Activated T-helper 1 cell treated with Interleukin-2 at 50 U/mL for 16 hours (primary cell): ENCODE measurements at places on chromosomes 5 and 9.

GRCh38 chr5:124741711-124742496, 4.5 kb downstream of the ZNF608 start:
- DNase-seq, result no peak

DNA sequence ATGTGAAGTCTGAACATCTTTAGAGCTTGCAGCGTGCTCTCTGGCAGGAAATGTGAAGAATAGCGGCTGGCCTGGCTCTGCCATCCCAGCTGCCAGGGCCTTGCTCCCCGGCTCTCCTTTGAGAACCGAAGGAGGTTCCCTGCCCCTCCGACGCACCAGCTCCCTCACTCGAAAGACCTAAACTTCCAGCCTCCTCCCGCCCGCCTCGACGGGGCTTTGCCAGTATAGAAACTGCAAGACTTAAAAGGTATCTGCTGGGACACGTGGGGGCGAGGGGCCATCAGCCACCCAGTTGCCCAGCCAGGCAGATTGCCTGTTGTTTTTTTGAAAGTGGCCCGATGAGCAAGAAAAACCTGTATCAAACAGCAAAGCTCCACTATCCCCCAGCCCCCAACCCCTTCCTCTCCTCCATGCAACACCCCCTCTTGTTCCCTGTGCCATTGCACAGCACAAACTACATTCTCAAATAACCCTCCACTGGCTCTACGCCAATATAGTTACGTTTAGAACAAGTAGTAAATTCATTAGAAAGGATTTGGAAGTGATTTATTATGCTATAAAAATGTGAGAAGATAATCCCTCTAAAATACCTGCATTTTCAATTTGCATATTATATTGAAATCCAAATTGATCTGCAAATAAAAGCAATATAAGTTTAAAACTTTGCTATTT, 331.9 kb downstream of the MED10 start:
- DNase-seq, result no peak

DNA sequence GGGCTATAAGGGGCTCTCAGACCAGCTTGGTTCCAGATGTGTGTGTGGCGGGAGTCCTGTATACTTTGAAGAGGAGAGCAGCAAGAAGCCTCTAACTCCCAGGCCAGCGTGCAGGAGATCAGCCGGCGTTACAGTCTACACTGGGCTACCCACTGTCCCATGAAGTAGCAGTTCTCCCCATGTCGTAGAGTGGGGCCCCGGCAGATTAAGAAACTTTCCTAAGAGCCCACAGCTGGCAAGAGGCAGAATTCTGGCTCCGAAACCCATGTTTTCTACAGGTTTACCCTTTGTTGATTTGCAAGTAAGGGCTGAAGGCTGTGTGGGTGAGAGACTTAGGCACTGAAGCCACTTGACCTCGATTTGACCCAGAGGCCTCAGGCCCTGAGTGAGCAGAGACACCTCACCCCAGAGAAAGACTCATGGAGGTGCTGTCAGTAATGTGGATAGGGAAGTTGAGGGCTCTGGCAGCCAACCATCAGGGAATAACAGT, 881 bp upstream of the B4GALT1 start:
- no peak for DNase-seq

GRCh38 chr5:178396796-178397720, 164.5 kb upstream of the PHYKPL start:
- DNase-seq, result no peak

- no peak for DNase-seq
These were observed 54.2 kb upstream of the EGFL7 start for GRCh38 chr9:136608348-136609159.

GRCh38 chr9:113677057-113677456, 199.1 kb upstream of the ZNF618 start:
- DNase-seq, result no peak

DNA sequence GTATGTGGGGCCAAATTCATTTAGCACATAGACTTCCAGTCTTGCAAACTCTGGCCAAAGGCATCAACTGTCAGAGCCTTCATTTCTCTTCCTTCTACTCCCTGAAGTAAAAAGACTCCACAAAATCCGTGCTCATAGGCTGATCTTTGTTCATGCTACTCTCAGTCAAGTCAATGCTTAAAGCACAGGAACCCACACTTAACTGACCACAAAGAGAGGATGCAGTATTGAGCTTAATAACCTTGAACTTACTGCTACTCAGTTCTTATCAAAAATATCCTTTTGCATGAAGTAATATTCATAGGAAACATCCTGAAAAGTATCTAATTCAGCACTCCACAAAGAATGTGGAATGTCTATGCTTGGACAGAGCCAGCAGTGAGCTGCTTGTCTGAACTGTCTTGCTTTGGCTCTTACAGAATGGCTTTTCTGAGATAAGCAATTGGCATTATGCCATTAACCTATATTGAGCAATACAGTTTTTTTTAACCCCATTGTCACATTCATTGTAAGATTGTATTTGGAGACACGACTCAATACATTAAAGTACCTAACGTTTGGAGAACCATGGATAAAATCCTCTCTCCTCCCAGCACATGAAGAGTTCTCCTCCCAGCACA, 21.7 kb downstream of the LPAR1 start:
- DNase-seq, result no peak

GRCh38 chr5:168006456-168007130, 284.9 kb upstream of the WWC1 start:
- no peak for DNase-seq

GRCh38 chr9:127874301-127875221, 2.9 kb downstream of the AK1 start:
- DNase-seq, result no peak

GRCh38 chr9:91726406-91727100, 223.5 kb downstream of the ROR2 start:
- DNase-seq, result no peak
